ENCODE measurements at places on chromosomes 4 and X.

GRCh38 chrX:85977218-85977617 lies 70.1 kb downstream of the CHM start:
- no peak for DNase-seq

- peak; percentile 58 for DNase-seq
These were observed at the start of gene THOC2 for GRCh38 chrX:123732670-123733363. TSS of gene THOC2 (minus strand) at chrX:123733052. CDS start at chrX:123733022, 30 bp downstream.

- DNase-seq, result peak; percentile 37
These were observed 1.2 kb upstream of the MORF4L2 start for GRCh38 chrX:103687696-103688201.

DNA sequence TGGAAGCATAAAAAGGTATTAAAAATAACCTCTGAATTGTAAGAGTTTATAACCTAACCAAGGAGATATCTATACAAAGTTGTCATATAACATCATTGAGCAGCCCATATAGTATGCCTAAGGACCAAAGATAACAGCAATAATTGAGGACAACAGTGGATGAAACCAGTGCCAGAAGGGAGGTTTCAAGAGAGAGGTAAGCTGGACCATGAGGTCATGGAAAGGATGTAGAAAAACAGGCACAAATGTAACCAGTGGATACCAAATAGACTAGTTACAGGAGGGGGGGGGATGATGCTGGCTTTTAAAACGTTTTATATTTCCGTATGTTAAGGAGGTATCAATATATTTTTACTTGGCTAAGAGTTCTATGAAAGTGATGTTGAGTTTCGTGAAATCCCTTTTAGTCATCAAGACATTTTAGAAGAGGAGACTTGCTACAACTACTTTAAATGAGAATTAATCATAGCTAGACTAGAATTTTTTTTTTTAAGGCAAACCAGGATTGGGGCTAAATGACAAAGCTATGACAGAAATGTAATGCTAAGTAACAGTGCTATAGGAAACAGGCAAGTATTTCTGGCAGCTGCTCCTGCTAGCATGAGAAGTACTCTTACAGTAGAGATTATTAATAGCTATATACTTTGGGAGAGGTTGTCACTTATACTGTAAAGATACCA lies 161.1 kb downstream of the FBXW7 start:
- DNase-seq, result no peak

DNA sequence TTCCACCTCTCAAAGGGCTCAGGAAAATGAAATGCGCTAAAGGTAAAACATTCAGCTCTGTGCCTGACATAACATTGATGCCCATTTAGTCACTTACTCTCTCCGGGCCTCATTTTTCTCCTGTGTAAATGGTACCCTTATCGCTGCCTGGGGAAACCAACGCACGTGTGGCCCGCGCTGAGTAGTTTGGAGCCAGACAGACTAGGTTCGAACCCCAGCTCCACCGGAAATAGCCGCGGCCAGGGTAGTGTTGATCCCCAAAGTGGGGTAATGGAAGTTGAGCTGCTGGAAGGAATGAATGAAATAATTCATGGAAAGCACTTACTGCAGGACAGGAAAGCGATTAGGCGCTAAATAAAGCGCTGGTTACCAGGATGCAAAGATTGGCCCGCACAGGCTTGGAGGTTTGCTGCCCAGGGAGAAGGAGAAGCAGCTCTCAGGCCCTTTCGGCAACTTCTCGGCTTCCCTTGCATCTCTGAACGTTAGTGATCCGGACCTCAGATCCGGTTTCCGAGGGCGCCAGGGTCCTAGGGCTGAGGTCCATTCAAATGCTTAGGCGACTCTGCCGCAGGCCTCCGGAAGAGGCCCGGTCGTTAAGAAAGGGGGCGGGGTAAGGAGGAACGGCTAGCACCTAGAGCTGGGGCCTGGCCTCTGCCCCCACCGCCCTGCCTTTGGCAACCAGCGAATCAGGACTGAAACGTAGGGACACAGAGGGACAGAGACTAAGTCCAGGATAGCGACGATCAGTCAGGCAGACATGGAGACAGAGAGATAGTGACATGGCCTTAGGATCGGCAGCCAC lies 13.3 kb downstream of the NKX3-2 start:
- DNase-seq, result no peak

DNA sequence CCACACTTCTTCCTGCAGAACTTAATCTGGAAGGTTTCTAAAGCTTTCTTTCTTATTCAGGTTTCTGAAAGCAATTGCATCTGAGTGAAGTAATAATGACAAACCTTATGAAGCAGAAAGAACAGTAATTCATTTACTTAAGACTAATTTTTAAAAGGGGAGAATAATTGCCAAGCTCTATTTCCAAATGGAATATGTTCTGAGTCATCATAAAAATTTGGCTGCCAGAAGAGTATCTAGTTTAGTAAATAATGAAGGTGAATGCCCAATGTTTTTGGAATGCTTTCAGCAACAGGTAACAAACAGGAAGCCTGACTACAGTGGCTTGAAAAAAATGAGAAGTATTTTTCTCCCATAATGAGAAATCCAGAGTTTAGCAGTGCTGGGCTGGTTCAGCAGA lies 227.3 kb upstream of the TET2 start:
- no peak for DNase-seq

DNA sequence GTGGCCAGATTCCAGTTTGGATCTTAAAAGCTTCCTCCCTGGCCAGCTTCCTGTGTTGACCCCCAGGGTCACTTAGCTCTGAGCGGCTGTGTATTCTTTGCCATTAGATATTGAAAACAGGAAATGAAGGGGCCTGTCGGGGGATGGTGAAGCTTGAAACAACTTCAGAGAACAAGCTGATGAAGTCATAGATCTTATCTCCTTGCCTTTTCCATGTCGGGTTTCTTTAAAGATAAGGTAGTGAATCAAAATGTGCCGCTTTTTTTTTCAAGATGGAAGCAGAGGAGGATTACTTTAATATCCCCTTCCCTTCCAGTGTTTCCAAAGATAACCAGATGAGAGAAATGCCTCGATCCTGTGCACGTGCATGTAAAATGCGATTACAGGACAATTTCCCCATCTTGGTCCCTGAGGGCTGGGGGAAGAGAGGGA lies 508.5 kb downstream of the MID1IP1 start:
- DNase-seq, result peak; percentile 28

GRCh38 chrX:51144828-51145442 lies 187.7 kb upstream of the NUDT10 start:
- DNase-seq, result peak; percentile 16

DNA sequence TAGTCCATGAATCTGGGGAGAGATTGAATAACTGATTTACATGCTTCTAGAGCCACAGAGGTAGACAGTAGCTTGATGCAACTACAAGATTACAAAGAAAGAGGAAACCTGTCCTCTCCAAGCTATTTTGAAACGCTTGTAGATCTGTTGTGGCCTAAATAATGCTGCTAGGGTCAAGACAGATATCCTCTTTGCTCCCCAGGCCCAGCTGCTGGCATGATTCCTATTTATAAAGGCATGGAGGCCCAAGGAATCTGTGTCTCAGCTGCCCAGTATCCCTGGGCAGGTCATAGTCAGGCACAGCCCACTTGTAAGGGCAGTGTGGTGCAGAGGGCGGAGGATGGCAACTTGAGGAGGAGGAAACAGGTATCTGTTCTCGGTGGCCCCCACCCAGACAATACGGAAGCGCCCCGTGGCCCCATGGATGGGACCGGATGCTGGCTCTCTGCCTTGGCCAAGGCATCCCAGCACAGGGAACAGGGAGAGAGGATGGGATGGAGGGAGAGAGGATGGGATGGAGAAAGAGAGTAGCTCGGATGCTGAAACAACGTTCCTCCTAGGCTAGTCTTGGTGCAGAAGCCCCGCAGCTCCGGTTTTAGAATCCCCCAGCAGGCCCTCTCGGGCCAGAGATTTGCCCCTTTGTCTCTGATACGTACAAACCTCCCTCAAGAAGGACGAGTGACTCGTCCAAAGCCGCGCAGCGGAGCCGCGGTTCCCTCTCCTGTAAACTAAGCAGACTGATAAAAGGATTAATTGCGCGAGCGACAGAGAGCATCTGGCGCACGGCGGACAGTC lies 767 bp upstream of the SMIM20 start:
- DNase-seq, result peak; percentile 11

GRCh38 chr4:143296397-143297067 lies 40.1 kb upstream of the GAB1 start:
- DNase-seq, result no peak

GRCh38 chr4:171880136-171880535 lies 66.9 kb downstream of the GALNTL6 start:
- DNase-seq, result no peak

GRCh38 chrX:71184803-71185495 lies 38.1 kb upstream of the GJB1 start:
- DNase-seq, result no peak

DNA sequence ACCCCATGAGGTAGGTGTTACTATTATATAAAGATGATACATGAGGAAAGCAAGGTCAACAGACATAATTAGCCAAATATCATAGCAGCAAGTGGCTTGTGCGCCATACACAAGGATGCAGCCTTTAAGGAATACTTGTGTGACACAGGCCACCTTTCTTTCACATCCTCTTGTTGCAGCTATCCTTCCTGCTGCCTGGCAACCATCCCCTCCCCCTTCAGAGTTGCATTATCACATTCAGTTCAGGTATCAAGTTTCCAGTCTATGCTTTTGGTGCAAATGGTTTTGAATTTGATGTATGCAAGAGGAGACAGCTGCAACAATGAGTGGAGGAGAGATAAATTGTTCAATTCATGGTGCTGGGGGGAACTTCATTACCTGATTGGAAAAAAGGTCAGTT lies 6.4 kb downstream of the ZCCHC18 start:
- DNase-seq, result no peak

DNA sequence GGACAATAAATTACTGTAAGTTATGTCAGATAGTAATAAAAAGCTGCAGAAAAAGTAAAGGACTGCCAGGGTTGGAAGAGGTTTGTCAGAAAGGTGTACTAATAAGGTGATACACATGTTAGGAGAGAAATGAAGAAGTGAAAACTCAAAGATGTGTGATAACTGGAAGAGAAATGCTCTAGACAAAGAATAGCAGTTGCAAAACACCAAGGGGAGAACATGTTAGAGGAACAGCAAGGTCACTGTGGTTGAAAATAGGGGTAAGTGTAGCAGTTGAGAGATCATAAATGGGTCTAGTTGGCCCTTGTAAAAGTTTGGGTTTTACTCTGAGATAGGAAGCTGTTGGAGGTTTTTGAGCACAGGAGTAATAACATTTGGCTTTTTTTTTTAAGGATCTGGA lies 46.9 kb downstream of the HSPA4L start:
- no peak for DNase-seq

- no peak for DNase-seq
These were observed 364.6 kb upstream of the NOCT start for GRCh38 chr4:138650929-138651448.

DNA sequence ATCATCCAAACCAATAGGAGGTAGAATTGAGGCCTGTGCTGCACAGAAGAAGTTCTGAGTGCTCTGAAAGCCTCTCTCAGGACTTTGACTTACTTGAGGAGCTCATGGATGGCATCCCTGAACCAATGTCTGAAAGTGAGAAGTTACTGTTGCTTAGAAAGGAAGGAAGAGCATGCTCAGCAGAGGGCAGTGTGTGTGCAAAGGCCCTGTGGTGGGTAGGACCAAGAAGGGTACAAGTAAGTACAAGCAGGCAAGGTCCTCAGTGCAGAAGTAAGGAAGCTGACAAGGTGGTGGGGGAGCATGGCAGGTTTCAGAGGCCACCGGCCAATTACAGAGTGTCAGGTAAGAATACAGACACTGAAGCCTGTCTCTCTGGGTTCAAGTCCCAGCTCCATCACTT lies 31.4 kb upstream of the LGI2 start:
- no peak for DNase-seq

DNA sequence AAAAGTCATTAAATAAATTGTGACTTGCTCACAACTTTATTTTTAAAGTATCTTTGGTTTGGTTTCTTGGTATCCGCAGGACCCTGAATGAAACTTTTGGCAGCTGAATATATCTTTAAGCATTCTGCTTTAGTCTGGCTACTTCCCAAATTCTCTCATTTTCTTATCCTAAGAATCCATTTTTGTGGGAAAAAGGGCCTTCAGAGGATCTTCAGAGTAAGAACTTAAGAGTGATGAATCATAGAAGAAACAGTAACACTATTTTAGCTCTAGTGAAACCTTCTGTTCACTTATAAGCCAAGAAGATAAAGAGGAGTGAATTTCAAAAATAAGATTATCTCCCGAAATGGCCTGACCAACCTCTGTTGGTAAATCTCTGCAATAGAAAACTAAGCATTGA lies 540.6 kb upstream of the MAGEB18 start:
- DNase-seq, result no peak

- no peak for DNase-seq
These were observed 1.8 kb downstream of the HS6ST2 start for GRCh38 chrX:132956421-132957210.

GRCh38 chr4:146510942-146511341 lies 10.8 kb downstream of the SLC10A7 start:
- DNase-seq, result no peak

- no peak for DNase-seq
These were observed 111.6 kb upstream of the NWD2 start for GRCh38 chr4:37132975-37133360.

- DNase-seq, result no peak
These were observed 38.4 kb upstream of the PDLIM3 start for GRCh38 chr4:185573651-185574199.

DNA sequence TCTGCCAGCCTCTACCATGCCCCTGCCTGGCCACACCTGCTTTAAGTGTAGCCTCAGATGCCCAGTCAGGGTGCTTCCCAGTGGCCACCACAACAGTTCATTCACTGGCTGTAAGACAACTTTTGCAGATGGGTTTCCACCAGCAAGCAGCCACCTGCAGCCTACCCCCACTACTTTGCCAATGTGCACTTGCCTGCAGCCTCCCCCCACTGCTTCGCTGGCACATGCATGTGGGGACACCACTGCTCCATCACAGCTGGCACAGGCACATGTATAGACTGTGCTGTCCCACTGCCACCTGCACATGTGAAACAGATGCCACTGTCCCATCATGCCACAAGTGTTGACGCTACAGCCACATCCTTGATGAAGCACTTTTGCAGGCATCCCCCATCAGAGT lies 723.9 kb downstream of the SH3BGRL start:
- DNase-seq, result no peak

DNA sequence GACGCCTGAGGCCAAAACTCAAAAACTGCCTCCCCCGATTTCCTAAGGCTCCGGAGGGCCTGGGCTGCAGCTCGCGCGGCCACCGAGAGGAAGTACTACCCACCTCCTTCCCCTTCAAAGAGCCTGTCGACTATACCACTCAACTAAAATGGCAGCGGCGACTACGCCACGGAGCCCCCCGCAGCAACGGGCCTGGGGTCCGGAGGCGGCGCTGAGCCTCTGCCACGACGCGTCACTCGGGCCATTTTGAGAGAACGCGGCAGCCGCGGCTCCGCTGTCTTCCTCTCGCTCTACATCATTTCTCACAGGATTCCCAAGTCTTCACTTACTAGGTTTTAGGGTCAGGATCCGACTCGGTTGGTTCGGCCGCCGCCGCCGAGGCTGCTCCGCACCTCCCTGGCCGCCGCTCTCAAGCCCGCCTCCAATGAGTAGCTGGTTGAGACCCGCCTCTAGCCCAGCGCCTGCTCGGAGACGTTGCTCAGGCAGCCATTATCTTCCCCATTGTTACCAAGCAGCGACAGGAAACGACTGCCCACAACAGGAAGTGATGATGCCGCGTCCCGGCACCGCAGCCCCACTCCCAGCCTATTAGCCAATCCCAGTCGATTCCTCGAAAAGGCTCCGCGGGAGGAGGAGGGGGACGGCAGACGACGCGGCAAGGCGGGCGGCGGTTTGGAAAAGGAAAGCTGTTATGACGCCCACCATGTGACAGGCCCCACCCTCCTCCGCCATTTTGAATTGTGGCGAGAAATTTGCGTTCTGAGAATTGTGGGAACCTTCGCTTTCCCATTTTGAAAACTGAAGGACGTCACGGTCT lies at the start of gene RLIM:
RLIM (minus strand) TSS at position 532 of the 817 bp plus-strand sequence. CDS start 18,647 bp downstream, outside the sequence.
- DNase-seq, result peak; percentile 83
